ENCODE measurements at places on chromosomes 1 and 21.

GRCh38 chr1:1231400-1232207 lies at the start of gene SDF4:
Gene SDF4 (minus strand): TSS chr1:1232001. CDS start chr1:1228772, 3,229 bp downstream.
- DNase-seq, result peak; percentile 97

DNA sequence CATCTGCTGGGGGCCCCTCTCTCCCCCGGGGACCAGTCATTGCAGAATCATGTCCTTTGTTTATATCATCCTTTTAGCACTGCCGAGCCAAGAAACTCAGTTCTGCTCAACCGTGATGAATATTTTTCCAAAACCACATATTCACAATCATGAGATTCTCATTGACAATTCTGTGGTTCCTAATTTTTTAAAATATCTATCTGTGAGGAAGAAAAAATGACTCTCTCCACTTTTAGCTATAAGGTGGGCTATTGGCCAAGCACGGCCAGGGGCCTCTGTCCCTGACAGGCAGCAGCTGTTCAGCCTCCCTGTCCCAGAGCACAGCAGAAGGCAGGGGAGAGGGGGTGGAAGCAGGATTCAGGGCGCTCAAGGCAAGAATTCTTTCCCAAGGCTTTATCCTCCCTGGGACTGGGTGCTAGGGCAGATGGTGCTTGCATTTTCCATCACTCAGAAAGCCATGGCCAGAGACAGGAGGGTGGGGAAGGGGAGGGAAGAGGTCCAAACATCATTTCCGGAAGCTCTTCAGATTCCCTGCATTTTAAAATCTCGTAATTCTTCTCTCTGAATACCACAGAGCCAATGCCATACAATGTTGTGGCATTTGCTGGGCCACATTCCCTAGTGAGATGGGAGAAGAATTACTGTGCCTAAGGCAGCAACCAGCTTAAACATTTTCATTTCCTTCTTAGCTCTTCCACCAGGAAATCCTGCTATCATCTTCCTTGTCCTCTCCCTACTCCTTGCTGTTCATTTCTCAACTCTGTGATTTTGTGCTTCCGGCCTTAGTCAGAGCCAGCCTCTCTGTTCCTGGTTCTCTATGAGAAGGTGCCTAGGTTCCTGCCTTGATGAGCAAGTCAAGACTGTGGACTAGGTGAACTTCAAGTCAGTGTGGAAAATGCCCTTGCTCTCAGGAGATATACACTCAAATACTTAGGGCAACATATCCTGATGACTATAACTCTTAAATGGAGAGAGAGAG lies 60.3 kb downstream of the KCNJ6 start:
- no peak for DNase-seq

DNA sequence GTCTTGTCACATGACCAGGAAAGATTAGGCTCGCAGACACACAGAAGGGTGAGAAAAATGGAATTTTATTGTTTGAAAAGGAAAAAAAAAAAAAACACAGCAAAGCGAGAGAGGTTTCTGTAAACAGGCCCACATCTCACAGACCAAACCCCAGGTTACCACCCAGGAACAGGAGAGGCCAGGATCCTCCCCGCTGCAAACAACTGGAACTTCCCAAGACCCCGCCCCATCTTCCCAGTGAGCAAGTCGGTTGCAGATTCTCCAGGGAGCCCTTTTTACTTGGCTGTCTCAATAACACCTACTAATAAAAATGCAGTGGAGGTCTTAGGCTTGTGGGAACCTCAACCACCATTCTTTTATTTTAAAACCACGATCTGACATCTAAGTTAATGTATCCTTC lies 84.7 kb upstream of the ETS2 start:
- no peak for DNase-seq

DNA sequence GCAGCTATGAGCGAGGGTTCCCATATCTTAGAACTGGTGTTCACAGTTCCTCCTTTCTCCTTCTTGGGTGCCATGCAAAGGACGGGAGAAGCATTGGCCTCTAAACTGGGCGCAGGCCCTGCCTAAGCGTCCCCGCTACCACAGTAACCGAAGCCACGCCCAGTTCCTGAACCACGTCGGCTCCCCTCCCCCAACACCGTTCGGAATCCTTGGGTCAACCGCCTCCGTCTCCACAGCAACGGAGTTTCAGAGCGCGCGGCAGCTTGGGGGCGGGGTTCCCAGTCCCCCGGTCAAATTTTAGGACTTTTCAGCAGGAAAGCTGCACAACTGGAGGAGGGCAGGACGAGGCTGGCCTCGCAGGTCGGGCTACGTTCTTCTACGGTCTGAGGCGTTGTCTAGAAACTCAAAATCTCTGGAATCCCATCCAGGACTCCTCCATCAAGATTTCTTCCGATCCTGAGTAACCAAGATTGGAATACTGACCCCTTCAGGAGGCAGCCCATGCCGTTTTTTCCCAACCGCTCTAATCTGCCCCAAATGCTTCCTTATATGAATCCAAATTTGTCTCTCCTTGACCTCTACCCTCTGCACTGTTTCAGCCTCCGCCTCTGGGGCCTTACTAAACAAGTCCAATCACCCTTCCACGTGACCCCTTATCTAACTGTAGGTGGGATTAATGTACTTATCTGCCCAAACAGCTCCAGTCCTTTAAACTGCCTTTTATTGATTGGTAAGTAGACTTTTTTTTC lies at the start of gene SPAG17:
Gene SPAG17, minus strand, starts transcription at position 145 of the 749 bp plus-strand sequence. Its CDS starts 71 bp downstream, at position 74.
- DNase-seq, result no peak

GRCh38 chr1:237570530-237570929 lies 320.2 kb downstream of the ZP4 start:
- DNase-seq, result no peak

GRCh38 chr1:186550832-186551231 lies 89.9 kb upstream of the PDC start:
- no peak for DNase-seq

DNA sequence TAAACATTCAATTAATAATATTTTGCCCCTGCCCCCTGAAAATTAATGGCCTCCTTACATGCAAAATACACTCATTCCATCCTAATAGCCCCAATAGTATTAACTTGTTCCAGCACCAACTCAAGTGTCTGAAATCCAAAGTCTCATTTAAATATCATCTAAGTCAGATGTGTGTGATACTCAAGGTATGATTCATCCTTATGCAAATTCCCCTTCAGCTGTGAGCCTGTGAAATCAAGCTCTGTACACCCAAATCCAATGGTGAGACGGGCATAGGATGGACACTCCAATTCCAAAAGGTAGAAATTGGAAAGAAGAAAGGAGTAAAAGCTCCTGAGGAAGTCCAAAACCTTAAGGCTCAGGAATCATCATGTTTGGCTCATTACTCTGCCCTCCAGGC lies 83.5 kb downstream of the HHAT start:
- no peak for DNase-seq
